ENCODE measurements at places on chromosomes 3 and 15.

DNA sequence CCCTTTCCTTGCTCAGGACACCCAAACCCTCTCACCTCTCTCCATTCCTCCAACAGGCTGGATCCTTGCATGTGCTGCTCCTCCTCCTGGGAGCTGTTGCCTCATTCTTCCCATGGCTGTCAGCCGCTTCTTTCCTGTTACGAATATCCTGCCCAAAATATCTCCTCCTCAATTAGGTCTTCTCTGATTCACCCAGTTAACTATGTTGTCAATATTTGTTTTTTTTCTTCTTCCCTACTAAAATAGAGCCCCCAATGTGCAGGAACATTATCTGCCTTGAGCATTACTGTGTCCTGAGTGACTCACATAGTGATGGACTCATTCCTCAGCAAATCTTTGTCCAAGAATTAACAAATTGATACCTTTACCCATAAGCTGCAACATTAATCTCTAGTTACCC, 357.2 kb downstream of the CLSTN2 start:
- no peak for DNase-seq

DNA sequence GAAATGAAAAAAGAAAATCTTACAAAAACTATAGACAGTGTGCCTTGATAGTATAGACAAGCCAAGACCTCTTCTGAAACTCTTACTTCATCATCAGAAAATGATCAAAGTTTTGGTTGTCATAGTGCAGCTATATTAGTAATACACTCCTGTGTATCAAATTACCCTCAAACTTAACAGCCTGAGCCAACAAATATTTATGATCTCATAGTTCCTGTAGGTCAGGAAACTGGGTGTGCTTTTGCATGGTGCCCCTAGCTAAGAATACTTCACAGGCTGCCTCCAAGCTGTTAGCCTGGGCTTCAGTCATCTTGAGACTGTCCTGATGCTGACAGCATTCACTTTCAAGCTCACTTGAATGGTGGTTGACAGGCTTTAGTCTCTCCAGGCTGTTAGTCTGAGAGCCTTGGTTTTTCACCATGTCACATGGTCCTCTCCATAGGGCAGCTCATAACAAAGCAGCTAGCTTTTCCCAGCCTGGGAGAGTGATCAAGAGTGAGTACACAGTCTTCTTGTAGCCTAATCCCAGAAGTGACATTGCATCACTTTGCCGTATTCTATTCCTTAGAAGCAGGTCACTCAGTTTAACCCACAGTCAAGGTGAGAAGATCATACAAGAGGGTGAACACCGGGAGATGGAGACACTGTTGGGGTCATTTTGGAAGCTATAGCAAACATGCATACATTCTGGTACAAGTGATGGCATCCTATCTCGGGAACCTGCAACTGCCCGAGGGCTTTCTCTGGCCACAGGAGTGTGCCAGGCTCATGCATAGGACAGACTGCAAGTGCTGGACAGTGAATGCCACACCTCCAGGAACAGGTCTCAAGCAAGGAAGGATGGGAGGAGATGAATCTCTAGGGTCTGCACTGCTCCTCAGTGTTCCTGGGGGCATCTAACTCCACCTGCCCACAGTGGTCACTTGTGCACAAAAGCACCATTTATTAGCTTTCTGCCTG, 173.4 kb upstream of the CADPS start:
- no peak for DNase-seq

- DNase-seq: no peak
These were observed 222.8 kb upstream of the TOPAZ1 start for GRCh38 chr3:44018926-44019325.

- no peak for DNase-seq
These were observed 396.9 kb downstream of the LRTM1 start for GRCh38 chr3:54530944-54531343.

GRCh38 chr3:11275926-11276325, 3.7 kb downstream of the ATG7 start:
- DNase-seq: no peak

DNA sequence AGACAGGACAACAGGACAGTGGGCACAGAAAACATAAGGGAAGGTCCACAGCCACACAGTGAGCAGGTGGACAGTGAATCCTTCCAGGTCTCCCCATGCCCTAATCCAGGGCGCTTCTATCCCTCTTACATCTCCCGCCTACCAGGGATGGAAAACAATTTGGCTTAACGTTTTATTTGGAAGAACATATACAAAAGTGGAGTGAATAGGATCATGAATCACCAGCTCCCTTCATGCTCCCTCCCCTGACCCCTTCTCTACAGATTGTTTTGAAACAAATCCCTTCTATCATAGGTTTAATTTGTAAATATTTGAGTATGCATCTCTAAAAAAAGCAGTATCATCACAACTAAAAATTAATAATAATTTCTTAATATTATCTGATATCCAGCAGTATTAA, 52.5 kb downstream of the CLDN11 start:
- DNase-seq: no peak

DNA sequence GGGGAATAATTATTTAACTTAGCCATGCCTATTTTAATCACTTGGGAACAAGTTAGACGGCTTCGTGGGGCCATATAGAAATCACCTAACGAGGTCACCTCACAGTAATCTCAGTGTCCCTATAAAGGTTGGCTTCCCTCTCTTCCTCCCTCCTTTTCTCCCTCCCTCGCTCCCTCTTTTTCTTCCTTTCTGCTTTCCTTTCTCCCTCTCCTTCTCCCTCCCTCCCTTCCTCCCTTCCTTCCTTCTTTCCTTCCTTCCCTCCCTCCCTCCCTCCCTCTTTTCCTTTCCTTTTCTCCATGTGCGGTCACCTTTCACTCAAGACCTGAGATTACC, 206.1 kb upstream of the DPH6 start:
- no peak for DNase-seq

Measured in nucleus accumbens (tissue), 56 donors.